Fibroblast of skin of left quadriceps (primary cell): ENCODE measurements at places on chromosomes 4 and X.

DNA sequence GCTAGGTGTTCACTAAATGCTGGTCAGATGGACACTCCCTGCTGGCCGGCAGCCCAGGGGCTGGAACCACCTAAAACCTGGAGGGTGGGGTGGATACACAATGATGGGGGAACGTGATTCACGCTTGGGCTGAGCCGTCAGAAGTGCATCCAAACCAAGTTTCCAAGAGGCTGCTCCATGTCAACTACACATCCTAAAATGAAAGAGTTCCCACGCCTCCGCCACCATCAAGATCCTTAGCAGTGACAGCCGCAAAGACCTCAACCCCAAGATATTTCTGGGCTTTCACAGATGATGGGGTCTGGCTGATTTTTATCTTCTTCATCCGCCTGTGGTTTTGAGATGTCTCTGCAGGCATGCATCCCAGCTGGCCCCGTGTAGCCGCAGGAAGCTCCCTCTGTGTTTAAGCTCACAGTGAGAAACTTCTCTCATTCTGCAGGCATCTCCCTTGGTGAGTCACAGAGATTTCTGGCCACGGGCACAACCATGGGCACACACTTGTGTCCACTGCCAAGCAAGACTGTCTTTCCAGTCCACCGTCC is 84.4 kb downstream of the HTRA3 start:
- DNase-seq: no peak

DNA sequence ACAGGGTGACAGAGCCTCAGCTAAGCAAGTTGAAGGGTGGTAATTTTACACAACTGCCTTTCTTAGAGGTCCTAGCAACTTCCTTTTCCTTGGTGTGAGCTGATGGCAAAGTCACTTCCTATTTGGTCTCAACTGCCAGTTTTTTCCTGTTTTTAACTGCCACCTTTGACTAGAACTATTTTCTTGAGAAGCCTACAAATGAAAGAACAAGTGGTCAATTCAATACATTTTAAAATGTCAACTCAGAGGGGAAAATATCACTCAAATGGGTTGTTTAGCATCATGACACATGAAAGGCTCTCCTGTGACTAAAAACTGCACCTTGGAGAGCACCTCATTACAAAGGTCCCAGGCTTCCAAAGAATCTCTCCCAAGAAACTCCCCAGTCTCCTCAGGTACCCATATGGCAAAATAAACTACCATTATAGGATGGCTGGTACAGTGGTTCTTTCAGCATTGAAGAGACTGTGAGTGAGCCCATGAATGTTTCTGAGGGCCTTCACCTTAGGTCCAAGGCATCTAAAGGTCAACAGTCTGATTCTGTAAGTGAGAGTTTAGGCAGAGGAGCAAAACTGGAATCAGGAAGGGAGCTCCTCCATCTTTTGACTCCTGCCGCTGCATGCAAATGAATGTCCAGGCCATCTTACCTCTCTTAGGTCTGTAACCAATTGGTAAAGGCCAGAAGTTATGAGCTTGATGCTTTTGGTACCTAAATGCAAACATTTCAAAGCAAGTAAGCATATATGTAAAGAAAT is 5.5 kb upstream of the STK26 start:
- DNase-seq: no peak

DNA sequence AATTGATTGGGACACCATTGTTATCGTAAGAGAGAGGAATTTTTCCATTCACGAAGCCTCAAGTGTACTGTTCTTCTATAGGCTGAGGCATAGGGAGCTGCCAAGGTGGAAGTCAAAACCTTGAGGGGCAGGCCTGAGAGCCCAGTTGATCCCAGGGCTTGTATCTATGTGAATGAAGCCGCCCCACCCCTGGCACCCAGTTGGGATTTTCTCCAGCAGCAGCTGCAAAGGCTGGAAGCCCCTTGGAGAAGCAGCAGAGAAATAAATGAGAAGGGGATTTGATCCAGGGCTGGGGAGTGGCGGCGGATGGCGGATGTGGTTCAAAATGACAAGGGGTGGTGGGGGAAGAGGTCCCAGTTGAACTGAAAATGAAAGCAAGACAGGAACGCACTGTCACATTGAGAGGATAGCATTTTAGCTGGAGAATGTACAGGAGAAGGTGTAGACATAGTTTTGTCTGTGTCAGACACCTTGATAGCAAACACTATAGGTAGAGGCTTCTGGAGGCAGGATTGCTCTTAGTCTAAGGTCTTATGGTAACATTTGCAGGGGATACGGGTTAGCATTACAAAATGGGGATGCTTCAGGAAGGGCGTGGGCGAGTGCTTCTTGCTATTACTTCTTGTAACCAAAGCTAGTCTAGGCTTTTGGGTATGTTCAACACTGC is 32.6 kb downstream of the DOCK11 start:
- no peak for DNase-seq

- DNase-seq: peak; percentile 47
Observed at GRCh38 chr4:77636902-77637301, 31.3 kb downstream of the CXCL13 start.

DNA sequence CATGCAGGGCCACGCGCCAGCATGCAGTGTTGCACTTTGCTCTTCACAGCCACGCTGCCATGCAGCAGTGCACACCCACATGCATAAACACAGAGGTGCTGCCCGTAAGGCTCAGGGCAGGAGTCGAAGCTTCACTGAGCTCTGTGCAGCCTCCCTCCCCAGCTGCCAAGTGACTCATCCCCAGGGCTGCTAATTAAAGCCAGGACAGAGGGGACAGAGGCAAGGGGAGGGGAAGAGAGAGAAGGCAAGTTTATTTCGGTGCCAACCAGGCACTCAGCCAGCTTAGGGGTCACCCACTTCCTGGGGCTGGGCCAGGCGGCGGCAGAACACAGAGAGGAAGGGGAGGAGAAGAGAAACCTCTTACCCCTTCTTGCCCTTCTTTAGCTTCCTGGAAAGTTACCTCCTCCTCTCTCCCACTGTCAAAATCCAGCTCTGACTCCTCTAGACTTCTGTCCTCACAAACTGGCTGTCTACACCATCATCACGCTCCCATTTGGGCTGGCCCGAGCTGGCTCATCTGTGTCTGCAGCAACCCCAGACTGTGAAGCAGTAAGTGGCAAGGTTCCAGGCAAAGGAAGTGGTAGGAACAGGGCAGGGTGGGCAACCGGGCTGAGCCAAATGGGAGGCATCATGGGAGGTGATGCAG is 6.2 kb upstream of the IQSEC2 start:
- DNase-seq: no peak

DNA sequence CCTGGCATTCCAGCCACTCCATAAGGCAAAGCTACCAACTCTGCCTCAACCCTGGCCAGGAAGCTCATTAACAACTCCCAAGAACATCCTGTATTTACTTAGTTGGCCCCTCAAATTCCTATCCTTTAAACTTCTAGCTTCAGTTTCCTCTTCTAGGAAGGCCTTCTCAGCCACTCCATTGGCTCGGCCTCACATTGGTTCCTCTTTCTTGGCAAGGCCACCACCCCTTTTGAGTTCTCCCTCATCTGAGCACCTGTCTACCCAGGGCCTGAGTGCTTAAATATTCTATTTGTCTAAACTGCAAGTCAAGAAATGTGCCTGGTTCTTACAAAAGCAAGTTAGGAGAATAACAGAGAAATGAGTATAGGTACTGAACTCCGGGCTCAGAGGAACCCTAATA is 10.0 kb downstream of the SMC1A start:
- DNase-seq: no peak

GRCh38 chr4:16353165-16353564 is 126.9 kb upstream of the TAPT1 start:
- DNase-seq: no peak

- no peak for DNase-seq
Observed at GRCh38 chrX:51931566-51932150, 38.2 kb downstream of the MAGED1 start.

DNA sequence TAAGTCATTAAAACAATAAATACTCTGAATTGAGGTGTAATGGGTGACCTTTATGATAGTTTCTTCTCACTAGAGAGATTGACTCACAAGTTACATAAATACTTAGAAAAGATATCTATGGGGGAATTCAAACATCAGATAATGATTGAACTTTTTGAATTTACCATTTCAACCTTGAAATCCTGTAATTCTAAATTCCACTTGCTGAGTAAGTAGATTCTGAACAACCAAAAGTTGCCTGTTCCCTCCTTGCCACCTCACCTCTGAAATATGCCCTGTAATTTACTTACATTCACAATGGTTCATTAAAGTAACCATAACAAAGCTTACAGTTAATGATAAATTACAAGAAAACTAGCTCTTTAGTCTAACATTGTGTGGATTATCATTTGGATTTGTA is 43.3 kb upstream of the SLC39A8 start:
- DNase-seq: no peak

DNA sequence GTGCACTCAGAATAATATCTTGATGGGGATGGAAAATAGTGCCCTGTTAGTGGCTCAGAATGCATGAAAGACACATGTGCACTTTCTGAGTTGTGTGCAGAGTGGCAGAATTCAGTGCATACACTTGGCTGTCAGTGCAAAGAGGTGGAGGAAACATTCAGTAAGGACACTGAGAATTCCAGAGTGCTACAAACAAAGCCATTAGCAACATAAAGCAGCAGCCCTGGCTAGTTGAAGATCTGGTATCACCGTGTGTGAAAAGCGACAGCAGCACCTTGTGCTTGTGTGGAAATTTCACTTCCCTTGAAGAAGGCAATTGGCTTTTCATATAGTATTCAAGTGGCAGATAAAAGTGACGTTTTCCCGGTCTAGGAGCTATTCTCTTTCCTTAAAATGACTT is 810.4 kb downstream of the TRIML1 start:
- DNase-seq: no peak

DNA sequence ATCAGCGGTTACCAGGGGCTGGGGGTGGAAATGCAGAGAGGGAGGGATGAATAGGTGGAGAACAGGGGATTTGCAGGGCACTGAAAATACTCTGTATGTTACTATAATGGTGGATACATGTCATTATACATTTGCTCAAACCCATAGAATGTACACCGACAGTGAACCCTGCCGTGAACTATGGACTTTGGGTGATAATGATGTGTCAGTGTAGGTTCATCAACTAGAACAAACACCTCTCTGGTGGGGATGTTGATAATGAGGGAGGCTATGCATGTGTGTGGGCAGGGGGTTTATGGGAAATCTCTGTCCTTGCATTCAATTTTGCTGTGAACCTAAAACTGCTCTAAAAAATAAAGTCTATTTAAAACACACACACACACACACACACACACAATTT is 11.5 kb downstream of the HPSE start:
- DNase-seq: no peak

DNA sequence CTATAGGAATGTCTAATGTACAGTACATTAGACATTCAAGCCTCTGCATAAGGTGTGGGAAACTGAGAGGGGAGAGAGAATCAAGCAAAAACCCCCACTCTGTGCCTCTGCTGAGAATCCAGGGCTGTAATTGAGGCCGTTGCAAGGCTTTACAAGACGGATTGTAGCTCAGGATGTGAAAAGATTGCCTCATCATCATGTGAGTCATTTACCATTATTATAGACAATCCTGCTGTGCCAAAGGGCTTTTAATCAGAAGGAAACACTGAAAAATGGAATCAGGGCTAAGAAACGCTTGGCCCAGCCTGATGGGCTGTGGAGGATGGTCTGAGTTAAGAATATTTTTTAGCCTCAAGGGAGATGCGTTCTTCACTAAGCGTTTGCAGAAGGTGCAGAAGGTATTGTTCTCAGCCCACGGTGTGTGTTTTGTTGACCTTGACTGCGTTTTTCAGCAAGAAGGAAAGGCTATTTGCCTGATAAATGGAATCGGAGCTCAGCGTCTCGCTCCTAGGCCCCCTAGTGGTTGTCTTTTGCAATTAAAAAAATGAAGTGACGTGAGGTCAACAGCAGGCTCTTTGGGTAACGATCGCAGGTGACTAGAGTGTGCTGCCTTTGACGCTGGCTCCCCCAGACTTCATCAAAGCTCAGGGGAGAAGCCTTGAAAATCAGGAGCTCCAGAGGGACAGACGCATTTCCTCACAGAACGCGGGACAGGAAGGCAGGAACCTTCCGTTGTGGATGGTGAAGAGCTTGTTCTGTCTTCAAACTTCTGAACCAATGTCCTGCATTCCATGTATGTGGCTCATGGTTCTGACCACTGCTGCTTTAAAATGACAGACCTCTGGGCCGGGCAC is 18.1 kb upstream of the CHRNA9 start:
- DNase-seq: peak; percentile 92

DNA sequence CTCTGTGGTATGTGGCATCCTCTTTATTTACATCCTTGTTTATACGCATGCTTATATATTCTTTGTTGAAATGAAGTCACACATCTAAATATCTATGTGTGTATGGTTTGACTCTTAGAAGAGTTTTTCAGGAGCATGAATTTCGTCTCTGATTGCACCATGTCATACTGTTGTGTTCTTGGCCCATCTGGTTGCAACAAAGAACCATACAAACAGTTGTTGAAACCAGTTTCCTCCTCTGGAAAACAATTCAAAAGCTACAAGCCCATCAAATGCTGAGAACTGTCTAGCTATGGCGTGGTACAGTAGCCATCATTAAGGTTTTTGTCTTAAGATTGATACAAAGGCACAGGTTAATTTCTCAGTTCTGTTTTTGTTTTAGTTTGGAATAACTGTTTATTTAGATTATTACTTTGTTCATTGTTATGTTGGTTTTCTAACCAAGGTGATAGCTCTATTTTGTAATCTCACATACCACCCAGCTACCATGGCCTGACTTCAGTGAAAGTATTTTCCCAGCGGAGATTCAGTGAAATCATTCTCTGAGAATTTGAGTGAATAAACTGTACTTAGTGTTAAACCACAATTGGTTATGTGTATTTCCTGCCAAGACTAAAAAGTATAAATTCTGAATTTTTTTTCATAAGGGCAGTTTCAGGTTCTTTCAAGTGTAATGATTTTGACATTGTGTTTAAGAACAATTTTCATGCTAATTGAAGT is 91.0 kb downstream of the ARHGAP24 start:
- peak; percentile 53 for DNase-seq

GRCh38 chr4:138334346-138335016 is 92.3 kb upstream of the SLC7A11 start:
- no peak for DNase-seq

DNA sequence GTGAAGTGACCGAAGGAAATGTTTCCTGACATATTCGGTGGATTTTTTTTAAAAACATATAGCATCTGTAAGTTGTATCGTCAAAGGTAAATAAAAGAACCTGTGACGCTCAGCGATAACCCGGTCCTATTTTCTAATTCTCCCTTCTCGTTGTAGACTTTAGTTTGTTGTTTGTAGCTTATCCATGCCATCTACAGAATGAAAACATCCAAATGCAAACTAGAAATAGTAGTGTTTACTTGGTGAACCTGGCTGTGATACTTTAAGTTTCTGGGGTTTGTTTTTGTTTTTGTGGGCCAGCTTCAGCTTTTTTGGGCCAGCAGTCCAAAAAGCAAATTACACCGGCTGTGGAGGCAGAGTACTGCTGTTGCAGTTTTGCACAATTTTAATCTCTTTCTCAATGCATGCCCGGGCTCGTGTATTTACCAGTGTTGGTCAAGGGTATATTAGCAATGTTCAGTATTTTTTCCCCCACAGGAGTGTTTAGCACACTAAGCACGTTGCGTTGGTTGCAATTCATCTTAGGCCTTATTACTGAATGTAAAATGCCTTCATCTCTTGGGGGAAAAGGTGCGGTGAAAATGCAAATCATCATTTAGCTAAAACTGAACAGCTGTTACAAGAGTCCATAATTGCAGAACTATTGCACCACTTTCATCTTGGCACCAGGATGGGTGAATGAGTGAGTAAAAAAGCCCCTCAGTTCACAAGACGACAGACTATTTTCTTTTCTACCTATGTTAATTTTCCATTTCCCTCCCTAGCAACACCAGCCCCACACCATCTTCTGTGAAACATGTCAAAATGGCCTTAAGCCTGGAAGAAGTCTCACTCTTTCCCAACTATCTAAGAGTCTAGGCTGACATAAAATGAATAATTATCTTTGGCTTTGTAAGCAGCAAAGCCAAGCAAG is 1.7 kb upstream of the CNOT6L start:
- DNase-seq: no peak
